Lower leg skin (tissue), 4 donors: ENCODE measurements at places on chromosomes 2 and 18.

GRCh38 chr2:102010902-102011301 lies 19.1 kb downstream of the IL1R2 start:
- DNase-seq, result no peak

GRCh38 chr2:96396095-96396494 lies 60.5 kb downstream of the NCAPH start:
- peak; percentile 84 for DNase-seq

- no peak for DNase-seq
Observed at GRCh38 chr2:205731583-205731981, 49.3 kb downstream of the NRP2 start.

DNA sequence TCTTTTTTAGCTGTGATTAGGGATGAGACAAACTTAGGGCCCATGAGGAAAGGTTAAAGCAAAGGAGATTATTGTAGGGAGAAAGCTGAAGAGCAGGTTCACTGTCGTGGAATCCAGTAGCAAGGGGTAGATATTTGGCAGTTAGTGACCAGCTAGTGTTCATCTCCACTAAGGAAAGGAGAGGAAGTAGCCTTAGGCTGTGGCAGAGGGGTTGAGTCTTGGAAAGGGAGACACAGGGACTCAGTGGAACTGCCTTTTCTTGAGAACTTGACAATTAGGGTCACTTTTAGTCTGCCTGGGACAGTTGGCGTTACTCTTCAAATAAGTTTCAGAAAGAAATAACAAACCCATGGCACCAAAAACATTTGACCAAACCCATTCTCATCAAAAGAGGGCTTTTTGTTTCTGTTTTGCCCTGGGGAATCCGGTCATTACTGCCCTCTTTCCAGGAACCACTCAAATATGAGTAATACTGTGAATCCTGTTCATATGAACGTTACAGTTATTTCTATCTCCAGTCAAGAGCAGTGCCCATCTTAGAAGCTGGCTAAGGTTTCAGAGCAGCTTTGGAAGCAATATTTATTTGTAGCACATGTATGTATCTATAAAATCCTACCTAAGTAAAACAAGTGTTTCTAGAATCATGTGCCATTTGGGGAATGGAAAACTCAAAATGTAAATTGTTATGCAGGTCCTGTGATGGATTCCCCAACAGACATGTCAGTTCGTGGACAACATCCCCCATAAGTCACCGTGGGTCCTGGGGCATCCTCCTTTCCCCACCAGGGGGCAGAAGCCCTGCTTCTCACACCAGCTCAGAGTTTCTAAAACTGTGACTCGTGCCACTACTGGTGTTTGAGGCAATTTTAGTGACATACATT lies 77.3 kb upstream of the PHLPP1 start:
- DNase-seq, result peak; percentile 71

DNA sequence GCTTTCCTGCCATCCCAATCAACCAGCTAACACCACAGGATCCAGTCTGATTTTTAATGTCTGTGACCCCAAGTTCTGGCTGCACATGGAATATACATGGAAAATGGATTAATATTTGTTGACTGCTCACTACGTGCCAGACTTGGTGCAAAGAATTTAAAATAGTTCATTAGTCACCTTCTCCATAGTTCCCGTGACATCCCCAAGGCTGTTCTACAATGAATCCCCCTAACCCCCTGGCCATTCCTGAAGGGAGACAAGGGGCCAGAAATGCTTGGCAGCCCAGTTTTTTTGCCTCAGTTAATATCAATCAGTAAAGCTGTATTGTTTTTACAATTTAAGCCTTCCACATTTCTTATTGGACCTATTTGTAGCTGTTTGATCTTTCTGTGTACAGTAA lies 71.0 kb upstream of the ST3GAL5 start:
- DNase-seq, result no peak
